ENCODE measurements at places on chromosomes 4 and X.

GRCh38 chr4:55031158-55031557 is 94.2 kb downstream of the KDR start:
- no peak for DNase-seq

DNA sequence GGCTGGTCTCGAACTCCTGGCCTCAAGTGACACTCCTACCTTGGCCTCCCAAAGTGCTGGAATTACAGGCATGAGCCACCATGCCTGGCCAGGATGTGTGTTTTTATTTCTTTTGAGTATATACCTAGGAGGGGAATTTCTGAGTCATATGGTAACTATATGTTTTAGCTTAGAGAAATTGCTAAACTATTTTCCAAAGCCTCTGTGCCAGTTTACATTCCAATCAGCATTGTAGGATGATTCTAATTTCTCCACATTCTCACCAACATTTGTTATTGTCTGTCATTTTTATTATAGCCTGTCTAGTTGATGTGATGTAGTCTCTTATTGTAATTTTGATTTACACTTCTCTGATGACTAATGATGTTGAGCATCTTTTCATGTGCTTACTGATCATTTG is 1576.0 kb downstream of the RPA4 start:
- DNase-seq = no peak

DNA sequence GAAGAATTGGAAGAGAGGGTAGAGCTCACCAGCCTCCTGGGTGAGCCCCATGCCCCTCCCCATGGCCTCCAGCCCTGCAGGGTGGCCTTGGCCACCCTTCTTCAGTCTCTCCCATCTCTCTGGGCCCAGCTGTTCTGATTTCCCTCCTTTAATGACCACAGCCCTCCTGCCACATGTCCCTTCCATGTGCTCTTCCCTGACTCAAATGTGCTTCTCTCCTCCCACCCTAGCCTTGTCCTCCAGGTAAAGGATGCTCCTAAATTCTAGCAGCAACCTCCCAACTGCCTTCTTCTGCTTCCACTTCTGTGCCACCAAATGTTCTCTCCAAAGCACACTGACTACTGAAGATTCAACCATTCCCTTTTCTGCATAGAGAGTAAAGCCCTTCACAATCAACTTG is 83.0 kb downstream of the ADRA2C start:
- no peak for DNase-seq

GRCh38 chrX:154761977-154762536 is 607 bp upstream of the DKC1 start:
- DNase-seq = no peak

DNA sequence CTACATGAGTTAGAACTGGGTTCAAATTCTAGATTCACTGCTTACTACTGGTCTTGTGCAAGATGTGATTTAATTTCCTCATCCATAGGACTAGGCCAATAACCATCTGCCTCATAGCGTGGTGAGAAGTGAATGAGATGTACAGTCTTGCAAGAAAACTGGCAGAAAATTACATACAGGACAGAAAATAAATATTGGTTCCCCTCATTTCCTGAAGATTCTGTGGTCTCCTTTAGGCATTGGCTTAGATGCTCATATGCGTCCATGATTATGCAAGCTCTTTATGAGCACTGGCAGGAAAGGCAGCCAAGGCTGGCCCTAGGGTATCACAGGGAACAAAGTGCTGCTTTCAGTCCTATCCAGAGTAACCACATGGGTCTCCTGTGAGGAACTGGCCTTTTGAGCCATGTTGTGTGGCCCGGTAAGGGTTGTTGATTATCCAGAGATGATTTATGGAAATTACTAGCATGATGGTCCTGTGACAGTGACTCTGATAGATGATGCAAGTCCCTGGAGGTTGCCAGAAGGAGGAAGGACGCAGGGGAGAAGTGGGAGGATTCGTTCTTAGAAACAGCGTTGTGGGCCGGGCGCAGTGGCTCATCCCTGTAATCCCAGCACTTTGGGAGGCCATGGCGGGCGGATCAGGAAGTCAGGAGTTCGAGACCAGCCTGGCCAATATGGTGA is 9.9 kb upstream of the MOB1B start:
- DNase-seq = no peak

- no peak for DNase-seq
These were observed 15.7 kb upstream of the RNF128 start for GRCh38 chrX:106710771-106711170.

- no peak for DNase-seq
These were observed 64.3 kb downstream of the TAPT1 start for GRCh38 chr4:16161851-16162408.

GRCh38 chrX:136780763-136781162 is at the start of gene ARHGEF6:
ARHGEF6 (minus strand) TSS chrX:136780932; CDS start chrX:136780882, 50 bp downstream.
- no peak for DNase-seq

DNA sequence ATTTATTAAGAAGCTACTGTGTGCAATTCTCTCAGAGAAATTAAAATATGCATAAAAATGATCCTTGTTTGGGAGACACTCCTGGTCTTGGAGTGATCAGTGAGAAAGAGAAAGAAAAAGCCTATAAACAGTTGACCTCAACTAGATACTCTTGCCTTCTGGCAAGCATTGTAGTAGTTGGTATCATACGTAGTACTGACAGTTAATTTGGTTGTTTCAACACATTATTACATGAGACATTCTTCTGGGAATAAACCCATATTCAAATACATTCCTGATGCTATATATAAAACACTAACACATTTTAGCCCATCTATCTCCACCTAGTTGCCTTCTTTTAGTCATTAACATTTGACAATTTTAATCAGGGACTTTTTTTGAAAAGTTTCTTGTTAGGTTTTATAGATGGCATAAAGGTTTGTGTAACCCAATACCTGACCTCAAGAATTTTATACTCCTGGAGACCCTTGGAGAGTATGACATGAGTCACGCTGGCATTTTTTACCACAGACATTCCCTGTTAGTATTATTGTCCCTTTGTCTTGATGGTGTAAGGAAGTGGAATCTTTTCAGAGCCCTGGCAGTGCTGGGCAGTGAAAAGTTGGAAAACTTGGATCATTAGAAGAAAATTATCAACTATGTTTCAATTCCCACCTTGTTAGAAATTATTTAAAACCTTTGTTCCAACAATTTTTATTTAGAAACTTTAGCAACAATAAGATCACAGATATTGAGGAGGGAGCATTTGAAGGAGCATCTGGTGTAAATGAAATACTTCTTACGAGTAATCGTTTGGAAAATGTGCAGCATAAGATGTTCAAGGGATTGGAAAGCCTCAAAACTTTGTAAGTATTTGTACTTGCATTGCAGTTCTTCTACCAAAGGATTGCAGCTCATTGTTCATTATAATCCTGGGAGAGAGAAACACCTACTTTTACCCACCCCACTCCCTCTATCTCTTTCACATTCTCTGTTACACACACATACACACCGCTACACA is 167.1 kb upstream of the PACRGL start:
- no peak for DNase-seq

DNA sequence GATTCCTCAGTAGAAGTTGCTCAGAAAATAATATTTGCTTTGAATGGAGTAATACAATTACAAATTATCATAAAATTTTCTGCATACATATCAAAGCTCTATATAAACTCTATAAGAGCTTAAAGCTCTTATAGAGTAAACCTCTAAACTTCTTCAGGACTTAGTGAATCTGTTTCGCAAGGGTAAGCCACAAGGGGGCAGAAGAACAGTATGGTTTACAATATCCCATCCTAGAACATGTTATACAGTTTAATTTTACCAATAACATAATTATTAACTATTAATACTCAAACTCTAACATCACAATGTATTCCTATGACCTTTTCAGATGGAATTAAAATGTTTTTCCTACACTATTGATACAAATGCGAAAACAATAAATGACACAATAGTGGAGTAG is 33.8 kb upstream of the SPANXN1 start:
- DNase-seq = no peak

GRCh38 chr4:74932832-74933561 is at the start of gene PARM1:
PARM1 (plus strand) TSS chr4:74933116; CDS start chr4:74933328, 212 bp downstream.
- no peak for DNase-seq

- DNase-seq = no peak
These were observed 353.8 kb downstream of the MAPK10 start for GRCh38 chr4:86006057-86006456.

DNA sequence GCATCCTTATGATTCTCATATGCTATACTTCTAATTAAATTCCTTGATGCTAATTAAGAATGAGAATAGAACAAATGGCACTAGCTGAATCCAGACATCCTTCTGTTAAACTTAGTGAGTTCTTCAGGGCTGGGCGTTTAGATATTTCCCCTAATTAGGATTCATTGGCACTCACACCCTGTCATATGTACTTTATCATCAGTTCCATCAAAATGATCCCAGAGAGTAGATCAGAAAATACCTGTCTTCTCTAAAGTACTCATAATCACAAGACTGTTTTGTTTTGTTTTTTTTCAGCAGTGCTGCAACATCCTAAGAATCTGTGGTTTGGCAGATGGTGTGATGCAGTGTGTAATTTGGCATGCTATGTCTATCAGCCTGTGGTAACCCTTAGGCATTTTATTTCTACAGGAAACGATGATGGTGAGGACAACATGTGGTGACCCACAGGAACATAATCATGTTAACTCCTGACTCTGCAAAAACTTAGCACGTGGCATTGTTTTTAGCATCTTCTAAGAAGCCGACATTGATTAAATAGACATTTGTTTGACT is 2528.4 kb downstream of the ARAP2 start:
- DNase-seq = no peak

GRCh38 chr4:5528031-5528436 is 180.3 kb downstream of the EVC2 start:
- DNase-seq = no peak

DNA sequence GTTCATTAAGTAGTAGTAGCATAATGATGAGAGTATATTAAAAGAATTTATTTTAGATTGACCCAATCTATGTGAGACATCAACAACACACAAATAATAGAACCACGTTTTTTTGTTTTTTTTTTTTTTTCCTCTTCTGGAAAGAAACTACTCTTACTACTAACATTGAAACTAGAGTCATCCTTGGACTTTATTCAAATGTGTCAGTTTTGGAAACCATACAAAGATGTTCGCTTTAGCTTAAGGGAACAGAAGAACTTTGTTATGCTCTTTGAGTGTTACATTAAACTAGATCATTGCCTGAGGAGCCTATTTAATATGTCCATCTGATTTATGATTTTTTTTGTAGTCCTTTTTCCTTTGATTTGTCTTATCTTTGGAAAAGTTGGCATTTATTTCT is 166.7 kb downstream of the RPA4 start:
- DNase-seq = no peak

- no peak for DNase-seq
These were observed 33.7 kb upstream of the USP51 start for GRCh38 chrX:55523356-55523755.

DNA sequence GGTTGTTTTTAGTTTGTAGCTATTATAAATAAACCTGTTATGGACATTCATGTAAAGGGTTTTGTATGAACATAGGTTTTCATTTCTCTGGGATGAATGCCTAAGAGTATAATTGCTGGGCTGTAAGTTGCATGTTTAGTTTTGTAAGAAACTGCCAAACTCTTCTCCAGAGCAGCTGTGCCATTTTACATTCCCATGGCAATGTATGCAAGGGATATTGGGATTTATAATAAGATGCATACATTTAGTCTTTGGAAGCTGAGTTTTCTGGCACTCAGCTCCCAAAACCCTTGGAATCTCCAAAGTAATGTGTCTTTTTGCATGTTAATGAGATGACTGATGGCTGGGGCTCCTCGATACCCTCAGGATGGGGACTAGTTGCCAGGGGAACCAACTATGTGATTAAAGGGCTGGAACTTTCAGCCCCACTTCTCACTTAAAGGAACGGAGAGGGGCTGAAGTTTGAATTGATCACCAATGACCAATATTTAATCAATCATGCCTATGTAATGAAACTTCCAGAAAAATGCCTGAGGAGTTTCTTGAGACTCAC is 44.0 kb downstream of the SERTM2 start:
- DNase-seq = no peak

DNA sequence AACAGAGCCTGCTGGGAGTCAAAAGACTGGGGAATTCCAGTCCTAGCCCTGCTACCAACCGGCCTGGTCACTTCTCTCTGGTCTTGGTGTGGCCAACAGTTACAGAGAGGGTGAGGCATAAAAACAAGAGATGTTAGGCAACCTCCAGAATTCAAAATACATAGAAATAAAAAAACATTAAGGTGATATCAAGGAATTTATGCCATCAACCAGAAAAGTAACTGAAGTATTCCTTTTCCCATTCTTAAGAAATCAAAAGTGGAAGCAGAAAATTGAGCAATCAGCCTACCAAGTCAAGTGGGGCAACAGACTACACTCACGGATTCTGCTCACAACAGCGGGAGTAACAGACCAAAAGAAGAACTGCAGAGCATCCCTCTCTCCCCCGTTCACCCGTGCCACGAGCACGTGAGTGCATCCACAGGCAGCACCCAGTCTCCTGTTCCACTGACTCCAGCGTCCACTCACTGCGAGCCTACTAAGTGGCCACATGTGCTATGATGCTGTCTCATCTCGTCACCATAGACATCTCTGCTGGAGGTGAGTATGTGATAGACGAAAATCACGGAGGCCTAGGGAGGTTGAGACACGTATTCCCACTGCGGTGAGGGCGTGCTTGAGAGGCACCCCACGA is 29.3 kb downstream of the AFAP1 start:
- no peak for DNase-seq

- DNase-seq = peak; percentile 3
These were observed 6.2 kb upstream of the IQSEC2 start for GRCh38 chrX:53287493-53288138.

DNA sequence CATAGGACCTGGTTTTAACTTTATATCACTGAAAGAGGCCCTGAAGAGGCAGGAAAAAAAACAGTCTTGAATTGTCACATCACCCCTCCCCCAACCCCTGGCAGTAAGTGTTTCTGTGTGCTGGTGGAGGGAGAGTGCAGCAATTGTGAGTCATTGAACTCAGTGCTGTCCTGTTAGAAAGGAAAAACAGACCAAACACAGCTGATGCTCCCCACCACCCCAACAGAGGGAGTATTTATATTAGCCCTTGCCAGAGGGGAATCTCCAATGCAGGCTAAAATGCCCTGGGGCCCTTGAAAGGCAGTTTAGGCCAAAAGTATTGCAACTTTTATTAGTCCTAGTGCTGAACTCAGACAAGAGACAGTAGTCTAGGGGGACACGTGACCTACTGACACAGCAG is 197.8 kb upstream of the AGTR2 start:
- no peak for DNase-seq

GRCh38 chrX:107576392-107576791 is 51.9 kb upstream of the PRPS1 start:
- no peak for DNase-seq

DNA sequence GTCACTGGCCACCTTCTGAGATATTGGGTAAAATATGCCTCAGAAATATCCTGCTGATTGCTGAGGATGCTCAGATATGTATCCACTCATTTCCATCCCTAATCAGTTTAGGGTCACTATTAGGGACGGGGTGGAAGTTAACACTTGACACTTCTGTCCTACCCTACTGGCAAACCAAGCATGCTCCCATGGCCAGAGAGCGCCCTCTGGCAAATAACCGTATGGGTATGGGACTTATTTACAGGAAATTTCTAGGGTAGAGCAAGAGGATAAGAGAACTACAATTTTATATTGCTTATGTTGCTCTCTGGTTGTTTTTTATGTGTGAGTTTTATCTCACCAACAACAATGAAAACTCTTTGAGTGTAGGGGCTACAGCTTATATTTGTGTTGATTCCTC is 86.8 kb upstream of the TSPAN7 start:
- DNase-seq = no peak

- DNase-seq = no peak
These were observed 91.6 kb downstream of the ANXA10 start for GRCh38 chr4:168183717-168184571.

All from stimulated activated CD4-positive, alpha-beta T cell treated with anti-CD3 and anti-CD28 coated beads, Interleukin-12 subunit alpha, Interleukin-12 subunit beta, amount 100 ng/mL, for 4 hours (primary cell).